Tibial nerve (tissue), 4 donors: ENCODE measurements at places on chromosomes 4 and X. TPM values are rescaled to one million over a fixed set of nuclear protein-coding genes. Genes with fewer than 3 reads are reported as not detected.
A peak's percentile ranks its signal among the peaks of the same experiment; 100 is the strongest.

DNA sequence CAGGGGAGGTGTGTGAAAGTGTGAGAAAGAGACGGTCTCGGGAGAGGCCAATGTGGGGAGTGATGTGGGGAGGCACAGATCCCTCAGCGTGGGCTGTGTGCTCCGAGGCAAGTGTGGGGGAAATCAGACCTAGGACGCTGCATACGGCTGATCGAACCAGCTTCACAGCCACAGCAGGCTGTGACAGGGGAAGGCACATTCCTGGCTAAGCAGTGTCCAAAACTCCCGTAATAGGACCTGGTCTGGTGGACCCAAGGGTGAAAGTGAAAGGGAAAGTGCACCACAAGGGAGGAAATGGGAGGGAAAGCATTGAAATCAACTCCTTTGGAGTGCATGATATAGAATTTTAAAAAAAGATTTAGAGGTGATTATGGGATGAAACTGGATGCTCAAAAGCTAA, 10.9 kb upstream of the RHOXF2 start:
- no peak for DNase-seq
- H3K27me3 ChIP-seq: no peaks in the 10 kb centered on the region
- no peak overlapping the region for H3K4me3 ChIP-seq
- H3K4me1 ChIP-seq: no peaks in the 10 kb centered on the region
- H3K36me3 ChIP-seq: no peaks in the 10 kb centered on the region

GRCh38 chr4:103199009-103199408, 866 bp upstream of the CENPE start:
- no peaks in the 10 kb centered on the region for H3K27me3 ChIP-seq
- no peaks in the 10 kb centered on the region for H3K36me3 ChIP-seq
- no peak overlapping the region for H3K27ac ChIP-seq
- peak overlapping the region; percentile 36 for H3K4me3 ChIP-seq
- no peaks in the 10 kb centered on the region for H3K4me1 ChIP-seq

GRCh38 chrX:75107863-75108509, 48.1 kb downstream of the ABCB7 start:
- H3K4me3 ChIP-seq: no peak overlapping the region
- H3K27ac ChIP-seq: no peak overlapping the region
- no peaks in the 10 kb centered on the region for H3K36me3 ChIP-seq
- no peak for DNase-seq
- H3K4me1 ChIP-seq: no peaks in the 10 kb centered on the region

DNA sequence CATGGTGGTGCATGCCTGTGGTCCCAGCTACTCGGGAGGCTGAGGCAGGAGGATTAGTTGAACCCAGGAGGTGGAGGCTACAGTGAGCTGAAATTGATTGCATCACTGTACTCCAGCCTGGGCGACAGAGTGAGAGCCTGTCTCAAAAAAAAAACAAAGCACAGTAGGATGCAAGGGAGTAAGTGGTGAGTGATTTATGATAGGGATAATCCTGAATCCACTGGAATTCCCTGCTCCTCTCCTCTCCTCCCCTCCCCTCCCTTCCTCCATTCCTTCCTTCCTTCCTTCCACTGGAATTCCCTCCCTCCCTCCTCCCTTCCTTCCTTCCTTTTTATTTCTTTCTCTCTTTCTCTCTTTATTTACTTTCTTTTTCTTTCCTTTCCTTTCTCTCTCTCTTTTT, 40.9 kb upstream of the NKRF start:
- H3K36me3 ChIP-seq: no peaks in the 10 kb centered on the region
- H3K27ac ChIP-seq: no peak overlapping the region
- no peak for DNase-seq
- no peaks in the 10 kb centered on the region for H3K27me3 ChIP-seq
- H3K4me3 ChIP-seq: no peak overlapping the region

DNA sequence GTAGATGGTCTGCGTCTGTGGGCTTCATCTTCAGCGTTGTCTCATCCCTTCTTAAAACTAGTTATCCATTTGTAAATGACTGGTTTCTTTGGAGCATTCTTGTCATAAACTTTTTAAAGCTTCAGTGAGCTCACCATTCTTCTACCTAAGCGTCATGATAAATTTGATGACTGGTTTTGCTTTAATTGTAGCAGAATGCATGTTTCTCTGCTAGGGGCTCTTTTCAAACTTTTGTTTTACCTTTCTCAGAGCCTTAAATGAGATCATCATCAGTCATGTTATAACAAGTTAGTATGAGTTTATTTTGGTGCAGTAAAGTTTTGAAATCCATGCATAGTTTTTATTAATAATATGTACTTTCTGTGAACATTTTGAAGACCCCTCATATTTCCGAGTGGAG, 6.3 kb upstream of the ADGRL3 start:
- no peaks in the 10 kb centered on the region for H3K36me3 ChIP-seq
- no peak for DNase-seq
- H3K27me3 ChIP-seq: no peaks in the 10 kb centered on the region
- H3K4me1 ChIP-seq: no peaks in the 10 kb centered on the region
- H3K27ac ChIP-seq: no peak overlapping the region

DNA sequence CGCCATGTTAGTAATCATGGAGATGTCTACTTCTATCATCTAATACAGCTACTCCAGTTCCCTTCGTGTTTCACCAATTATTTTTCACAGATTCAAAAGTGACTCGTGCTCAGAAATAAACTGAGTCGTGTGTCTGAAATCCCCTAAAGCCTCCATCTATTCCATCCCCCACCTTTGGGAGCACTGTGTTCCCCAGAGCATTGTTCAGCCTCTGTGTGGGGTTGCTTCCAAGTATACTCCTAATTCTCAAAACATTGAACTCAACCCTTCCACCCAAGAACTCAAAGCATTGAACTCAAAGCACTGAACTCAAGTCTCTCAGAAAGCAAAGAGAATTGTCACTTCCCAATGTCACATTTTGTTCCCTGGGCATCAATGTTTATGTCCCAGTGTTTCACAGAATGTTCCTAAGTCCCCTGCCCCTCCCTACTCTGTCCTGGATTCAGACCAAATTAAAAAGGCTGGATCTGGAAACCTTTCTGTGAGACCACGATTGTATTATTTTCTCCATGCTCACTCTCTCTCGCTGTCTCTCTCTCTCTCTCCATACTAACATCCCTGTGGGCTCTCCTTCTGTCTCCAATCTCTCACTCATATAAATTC, 138.5 kb upstream of the QRFPR start:
- H3K27me3 ChIP-seq: no peaks in the 10 kb centered on the region
- no peak overlapping the region for H3K4me3 ChIP-seq
- no peak overlapping the region for H3K27ac ChIP-seq
- no peak for DNase-seq
- H3K4me1 ChIP-seq: no peaks in the 10 kb centered on the region
- H3K36me3 ChIP-seq: no peaks in the 10 kb centered on the region

Gene CFAP97
- total RNA-seq: 33.9 TPM

DNA sequence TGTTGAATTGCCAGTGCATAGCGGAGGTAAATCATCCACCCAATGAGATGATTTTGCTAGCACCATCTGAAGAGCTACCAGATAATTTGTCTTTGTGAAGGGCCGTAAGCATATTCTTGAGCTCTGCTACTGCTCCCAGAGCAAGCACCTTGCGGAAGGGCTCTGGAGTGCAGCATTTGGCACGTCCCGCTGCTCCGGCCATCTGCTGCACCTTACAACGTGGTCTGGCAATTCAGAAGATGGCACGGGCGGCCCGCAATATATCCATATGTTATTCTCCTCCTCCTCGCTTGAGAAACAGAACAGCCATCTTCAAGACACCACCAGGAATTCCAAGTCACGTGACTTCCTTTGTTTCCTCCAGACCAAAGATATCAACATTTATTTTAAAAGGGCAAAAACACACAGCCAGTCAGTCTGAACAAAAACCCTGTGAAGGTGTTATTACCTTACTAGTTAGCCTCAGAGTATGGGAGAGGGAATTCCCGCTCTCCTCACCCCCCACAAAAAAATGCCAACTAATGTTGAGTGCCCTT, 1095.7 kb upstream of the TENM3 start:
- H3K4me1 ChIP-seq: no peaks in the 10 kb centered on the region
- no peaks in the 10 kb centered on the region for H3K27me3 ChIP-seq
- no peak for DNase-seq
- no peak overlapping the region for H3K27ac ChIP-seq

Gene IL21
- not detected for total RNA-seq

DNA sequence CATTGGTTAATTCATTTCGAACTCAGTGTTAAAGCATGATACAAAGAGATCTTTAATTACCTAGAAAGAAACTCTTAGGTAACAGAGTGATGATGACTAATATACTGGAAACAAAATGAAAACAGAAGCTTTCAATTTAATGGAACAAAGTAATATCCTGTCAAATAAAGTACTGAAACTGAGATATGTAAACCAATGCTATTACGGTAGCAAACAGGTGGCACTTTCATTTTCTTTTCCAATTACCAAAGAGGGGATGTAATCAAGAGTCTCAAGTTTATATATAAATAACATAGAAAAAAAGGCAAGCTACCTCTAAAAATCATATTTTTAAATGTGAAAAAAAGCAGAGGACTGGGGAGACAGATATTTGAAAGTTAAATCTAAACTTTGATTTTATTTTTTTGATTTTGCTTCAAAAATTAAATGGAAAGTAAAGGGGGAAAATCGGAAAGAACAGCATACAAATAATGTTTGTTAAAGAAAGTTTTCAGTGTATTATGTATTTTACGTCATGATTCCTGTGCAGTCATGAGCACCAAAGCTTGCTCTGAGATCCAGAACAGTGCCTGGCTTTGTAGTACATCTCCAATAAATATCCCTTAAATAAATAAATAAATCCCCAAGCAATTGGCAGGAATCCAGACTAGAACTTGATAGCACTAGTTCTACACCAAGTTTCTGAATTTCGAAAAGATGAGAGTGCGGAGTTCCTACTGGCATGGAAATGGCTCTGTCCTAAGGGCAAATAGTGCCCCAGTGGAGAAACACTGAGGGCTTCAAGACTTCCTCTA, 25.0 kb upstream of the RAPGEF2 start:
- H3K27ac ChIP-seq: no peak overlapping the region
- H3K4me3 ChIP-seq: no peak overlapping the region
- DNase-seq: no peak
- no peaks in the 10 kb centered on the region for H3K36me3 ChIP-seq

DNA sequence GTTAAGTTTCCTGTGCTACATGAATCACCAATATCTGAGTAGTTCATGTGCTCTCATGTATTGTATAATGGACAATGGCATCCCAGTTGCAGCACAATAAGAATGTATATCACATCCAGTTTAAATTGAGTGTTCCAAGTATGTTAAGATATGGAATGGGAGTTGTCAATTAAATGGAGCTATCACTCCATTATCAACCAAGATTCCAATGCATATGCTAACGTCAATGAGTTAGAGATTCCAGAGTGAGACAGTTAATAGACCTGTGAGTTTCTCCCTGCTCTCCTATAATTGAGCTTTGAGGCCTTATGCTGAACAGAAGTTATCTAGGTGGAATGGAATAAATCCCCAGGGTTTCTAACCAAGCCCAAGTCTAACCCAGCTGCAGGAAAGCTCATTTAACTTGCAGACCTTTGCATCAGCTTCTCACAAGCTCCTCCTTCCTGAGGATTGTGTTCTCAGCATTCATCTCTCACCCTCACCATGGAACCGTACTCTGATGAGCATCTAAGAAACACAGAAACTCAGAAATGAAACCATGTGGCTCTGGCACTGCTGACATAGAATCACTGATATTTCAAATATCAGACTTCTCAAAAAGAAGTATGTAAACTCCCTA, 84.8 kb downstream of the TIGD2 start:
- H3K27me3 ChIP-seq: no peaks in the 10 kb centered on the region
- H3K4me3 ChIP-seq: no peak overlapping the region

DNA sequence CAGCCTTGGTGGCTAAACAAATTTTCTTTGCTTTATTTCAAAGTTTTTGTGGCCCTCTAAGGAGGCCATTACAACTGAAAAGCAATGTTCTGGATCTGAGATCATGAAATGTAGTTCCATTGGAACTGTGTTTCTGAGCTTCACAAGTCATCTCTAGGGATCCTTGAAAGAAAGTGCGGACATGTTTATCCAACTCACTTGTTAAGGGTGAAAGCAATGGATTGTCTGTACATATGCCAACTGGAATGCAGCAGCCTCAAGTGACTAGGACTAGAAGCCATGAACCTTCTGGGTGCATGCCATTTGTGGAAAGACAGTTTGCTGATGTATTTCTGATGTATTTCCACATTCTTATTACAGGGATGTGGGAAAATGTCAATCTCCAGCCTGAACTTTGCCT, 36.7 kb upstream of the KLHL13 start:
- H3K27ac ChIP-seq: no peak overlapping the region
- H3K36me3 ChIP-seq: no peaks in the 10 kb centered on the region

- no peaks in the 10 kb centered on the region for H3K36me3 ChIP-seq
- no peak overlapping the region for H3K27ac ChIP-seq
- no peak overlapping the region for H3K4me3 ChIP-seq
Observed at GRCh38 chr4:20652226-20652885, 47.9 kb upstream of the PACRGL start.

GRCh38 chr4:2688697-2689096, 67.4 kb downstream of the TNIP2 start:
- DNase-seq: no peak
- peaks cover 25% of the 10 kb centered on the region for H3K36me3 ChIP-seq
- no peak overlapping the region for H3K27ac ChIP-seq
- no peaks in the 10 kb centered on the region for H3K27me3 ChIP-seq
- H3K4me1 ChIP-seq: no peaks in the 10 kb centered on the region
- no peak overlapping the region for H3K4me3 ChIP-seq

DNA sequence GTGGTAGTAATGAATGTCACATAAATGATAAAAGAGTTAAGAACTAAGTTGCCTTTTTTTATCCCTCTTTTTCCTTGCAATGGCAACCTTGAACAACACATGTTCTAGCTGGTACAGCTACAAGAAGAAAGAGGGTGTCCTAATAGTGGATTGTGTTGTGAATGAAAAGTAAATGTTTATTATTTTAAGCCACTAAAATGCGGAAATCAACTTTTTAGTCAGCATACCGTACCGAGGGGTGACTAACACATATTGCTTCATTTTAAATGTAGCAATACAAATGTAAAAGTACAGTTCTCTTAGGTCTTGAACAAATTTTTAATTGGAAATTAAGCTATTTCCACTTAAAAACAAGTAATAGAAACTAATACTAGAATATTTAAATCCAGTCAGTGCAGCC, 17.7 kb upstream of the AP1AR start:
- H3K36me3 ChIP-seq: no peaks in the 10 kb centered on the region
- H3K4me3 ChIP-seq: no peak overlapping the region
- DNase-seq: no peak
- H3K4me1 ChIP-seq: no peaks in the 10 kb centered on the region

GRCh38 chrX:48904180-48904579, 6.5 kb downstream of the PQBP1 start:
- H3K4me1 ChIP-seq: no peaks in the 10 kb centered on the region
- no peak for DNase-seq
- H3K27me3 ChIP-seq: no peaks in the 10 kb centered on the region

- H3K4me1 ChIP-seq: no peaks in the 10 kb centered on the region
- no peaks in the 10 kb centered on the region for H3K36me3 ChIP-seq
- H3K27ac ChIP-seq: no peak overlapping the region
- DNase-seq: no peak
- H3K27me3 ChIP-seq: no peaks in the 10 kb centered on the region
- no peak overlapping the region for H3K4me3 ChIP-seq
Observed at GRCh38 chrX:11261260-11261659, 32.0 kb upstream of the AMELX start.

GRCh38 chr4:48858130-48858529, 27.2 kb downstream of the OCIAD1 start:
- no peaks in the 10 kb centered on the region for H3K27me3 ChIP-seq
- H3K4me3 ChIP-seq: no peak overlapping the region
- DNase-seq: no peak
- no peak overlapping the region for H3K27ac ChIP-seq
- no peaks in the 10 kb centered on the region for H3K4me1 ChIP-seq
- no peaks in the 10 kb centered on the region for H3K36me3 ChIP-seq

Gene BRCC3
- 11.6 TPM for total RNA-seq

- H3K4me1 ChIP-seq: no peaks in the 10 kb centered on the region
- no peaks in the 10 kb centered on the region for H3K36me3 ChIP-seq
- no peak overlapping the region for H3K27ac ChIP-seq
Observed at GRCh38 chrX:110425222-110426154, 66.8 kb downstream of the RTL9 start.
